Hypothalamus (tissue), 51 donors: ENCODE measurements at places on chromosomes 1 and 21.
A peak's percentile ranks its signal among the peaks of the same experiment; 100 is the strongest.

DNA sequence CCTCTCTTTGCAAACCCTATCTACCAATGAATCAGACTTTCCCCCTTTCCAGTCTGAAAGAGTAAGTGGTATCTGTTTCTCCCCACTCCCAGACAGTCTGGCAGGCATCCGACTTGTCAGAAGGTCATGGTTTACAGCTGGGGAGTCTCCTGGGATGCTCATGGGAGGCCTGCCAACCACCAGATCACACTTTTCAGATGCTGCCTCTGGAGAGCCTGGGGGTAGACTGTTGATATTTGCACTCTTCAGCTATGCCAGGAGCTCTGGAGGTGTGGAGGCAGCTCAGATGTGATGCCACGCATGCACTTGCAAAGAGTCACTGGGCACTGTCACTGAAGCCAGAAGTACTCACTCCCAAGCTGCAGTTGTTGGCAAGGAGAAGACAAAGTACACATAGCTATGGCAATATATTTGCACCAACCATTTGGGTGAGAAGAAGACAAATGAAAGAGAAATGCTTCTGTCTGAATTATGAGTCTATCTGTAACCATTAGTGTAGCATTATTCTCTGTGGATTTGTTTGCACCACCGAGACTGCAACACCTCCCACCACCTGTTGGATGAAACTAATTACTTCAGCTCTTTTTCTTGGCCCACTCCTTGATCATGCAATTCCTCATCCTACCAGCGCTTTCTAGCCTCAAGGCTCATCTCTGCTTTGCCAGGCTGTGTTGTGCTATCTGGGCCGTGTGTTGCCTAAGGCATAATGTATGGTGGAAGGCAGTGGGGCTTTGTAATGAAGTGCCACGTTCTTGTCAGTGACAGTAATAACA lies 133.0 kb upstream of the SPAG17 start:
- no peak for DNase-seq

- peak; percentile 28 for DNase-seq
These were observed 724 bp downstream of the DOCK7 start for GRCh38 chr1:62687421-62687902.

GRCh38 chr1:158249646-158250045 lies 4.6 kb upstream of the CD1A start:
- DNase-seq, result no peak

GRCh38 chr1:233909195-233909594 lies 4.7 kb downstream of the SLC35F3 start:
- no peak for DNase-seq

DNA sequence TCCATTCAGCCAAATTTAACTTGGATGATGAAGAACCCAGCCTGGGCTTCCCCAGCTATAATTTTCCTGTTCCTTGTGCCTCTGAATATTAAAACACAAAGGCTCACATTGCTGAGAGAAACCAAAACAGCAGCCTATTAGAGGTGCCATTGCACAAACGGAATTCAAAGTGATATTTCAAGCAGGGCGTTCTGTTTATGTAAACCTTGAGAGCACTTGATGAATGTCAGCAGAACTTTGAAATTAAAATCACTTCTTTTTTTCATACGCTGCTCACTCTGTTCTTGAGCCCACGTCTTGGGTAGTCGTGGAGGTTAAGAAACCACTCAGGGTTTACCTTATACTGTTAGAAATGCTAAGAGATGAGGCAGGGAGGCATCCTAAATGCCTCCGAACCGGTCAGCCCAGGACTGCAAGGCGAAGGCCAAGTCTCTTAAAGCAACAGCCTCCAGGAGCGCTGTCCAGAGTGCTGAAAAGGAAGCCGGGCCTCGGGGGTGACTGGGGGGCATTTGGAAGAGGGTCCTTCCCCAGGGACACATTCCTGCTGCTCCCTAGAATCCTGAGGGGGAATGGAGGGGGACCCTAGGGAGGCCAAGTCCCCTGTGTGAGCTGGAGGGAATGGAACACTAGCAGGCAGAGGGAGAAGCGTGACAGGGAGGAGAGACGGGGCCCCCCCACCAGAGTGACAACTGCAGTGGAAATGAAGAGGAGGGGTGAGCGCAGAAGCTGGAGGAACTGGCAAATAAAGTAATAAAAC lies 154.8 kb upstream of the VAMP3 start:
- no peak for DNase-seq
